ENCODE measurements at places on chromosomes 5 and 9.

- no peak for DNase-seq
Observed at GRCh38 chr5:82252744-82253143, 25.4 kb downstream of the RPS23 start.

- DNase-seq, result no peak
Observed at GRCh38 chr9:128995791-128996190, 32.3 kb downstream of the SH3GLB2 start.

- no peak for DNase-seq
Observed at GRCh38 chr9:70816891-70817290, 304.5 kb downstream of the TRPM3 start.

DNA sequence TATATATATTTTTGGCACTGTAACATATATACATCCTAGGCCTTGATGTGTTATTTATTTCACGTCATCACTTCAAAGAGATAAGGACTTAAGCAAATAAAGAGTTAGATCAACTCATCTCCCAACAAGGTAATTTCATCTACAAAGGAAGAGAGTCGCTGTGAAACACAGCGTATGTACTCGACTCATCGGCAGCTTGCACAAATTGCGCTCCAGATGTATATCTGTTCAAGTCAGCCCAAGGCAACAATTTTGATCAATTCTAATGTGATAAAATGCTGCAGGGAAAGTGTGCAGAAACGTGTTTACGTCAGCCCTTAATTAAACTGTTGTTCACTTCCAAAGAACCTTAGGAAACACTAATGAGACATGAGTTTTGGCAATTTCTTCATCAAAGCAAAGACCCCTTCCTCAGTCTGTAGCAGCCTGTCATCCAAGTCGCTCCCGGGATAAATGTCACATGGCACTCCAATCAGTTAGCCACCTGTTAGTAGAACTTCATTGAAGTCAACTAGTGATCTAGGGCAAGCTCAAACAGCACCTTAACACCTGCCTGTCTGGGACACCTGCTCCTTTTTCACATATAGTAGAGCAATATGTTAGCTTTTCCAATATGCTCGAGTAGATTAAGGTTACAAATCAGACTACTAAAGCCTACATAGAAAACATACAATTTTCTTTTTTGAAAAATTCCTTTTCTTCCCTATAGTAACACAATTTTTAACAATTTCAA, 182.4 kb downstream of the NFIB start:
- DNase-seq, result no peak

- DNase-seq, result no peak
Observed at GRCh38 chr5:17398866-17399835, 98.9 kb upstream of the TAF11L2 start.

- DNase-seq, result no peak
Observed at GRCh38 chr9:29060041-29060440, 1486.8 kb upstream of the C9orf72 start.

DNA sequence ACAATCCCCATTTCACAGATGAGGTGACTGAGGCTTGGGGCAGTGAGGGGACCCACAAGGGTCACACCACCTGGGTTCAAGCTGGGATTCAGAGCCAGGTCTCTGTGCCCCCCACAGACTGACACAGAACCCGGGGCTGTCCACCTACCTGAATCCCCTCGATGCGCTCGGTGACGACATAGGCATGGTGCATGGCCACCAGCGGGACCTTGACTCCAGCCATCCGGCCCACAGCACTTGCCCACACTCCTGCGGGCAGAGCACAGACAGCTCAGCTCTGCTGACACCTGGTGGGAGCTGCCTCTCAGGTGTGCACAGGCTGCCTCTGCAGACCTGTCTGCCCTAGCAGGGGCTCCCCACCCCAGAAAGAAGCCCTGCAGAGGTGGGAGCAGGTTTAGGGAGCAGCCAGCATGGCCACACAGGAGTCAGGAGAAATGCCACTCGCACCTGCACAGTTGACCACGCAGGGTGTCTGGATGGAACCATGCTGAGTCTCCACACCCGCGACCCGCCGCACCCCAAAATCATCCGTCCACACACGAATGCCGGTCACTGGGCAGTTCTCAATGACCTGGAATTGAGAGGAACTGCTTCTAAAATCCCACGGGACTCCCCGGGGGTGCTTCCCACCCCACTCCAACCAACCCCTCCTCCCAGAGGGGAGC, 8.4 kb downstream of the SARDH start:
- DNase-seq, result peak; percentile 44

DNA sequence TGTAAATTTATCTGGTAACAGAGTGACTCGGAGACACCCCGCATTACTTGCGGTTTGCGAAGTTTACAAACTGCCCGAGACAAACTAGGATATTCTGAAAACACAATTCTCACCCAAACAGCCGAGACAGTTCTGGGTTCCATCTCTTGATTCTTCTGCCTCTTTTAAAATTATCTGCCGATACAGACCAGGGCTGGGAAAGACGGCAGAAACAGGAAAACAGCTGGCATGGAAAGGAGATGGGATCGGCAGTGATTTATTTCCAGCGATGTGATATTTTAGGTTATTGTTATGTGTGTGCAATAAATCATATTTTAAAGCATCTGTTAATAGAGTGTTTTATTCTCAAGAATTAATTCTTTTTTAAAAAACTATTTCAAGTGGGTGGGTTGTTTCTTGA, 93.3 kb upstream of the LMX1B start:
- no peak for DNase-seq

GRCh38 chr9:126704892-126705766, 91.4 kb downstream of the LMX1B start:
- DNase-seq, result peak; percentile 93

GRCh38 chr5:95390812-95391492, at the start of gene FAM81B:
Gene FAM81B, plus strand, starts transcription at chr5:95391366. Its CDS starts 24 bp downstream, at chr5:95391390.
- DNase-seq, result no peak

DNA sequence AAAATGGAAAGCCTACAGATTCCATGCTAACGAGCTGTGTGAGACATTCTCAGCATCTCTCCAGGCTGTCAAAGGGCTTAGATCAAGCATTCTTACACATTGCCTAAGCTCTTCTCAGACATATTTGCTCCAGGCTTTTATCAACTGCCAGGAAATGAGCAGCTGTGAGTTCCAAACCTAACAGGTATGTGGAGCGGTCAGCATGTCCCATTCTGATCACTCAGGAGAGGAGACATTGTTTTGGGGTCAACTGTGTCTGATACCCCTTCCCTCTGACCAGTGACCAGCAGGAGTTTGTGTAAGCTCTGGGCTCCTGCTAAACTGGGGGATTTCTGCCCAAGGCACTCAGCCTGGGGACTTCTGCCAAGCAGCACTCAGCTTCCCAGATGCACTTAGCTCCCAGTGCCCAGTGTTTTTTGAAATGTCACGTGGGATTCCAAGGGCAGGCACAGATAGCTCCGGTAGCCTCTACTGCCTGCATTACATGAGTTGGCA, 229.1 kb downstream of the SEC61B start:
- DNase-seq, result no peak

- DNase-seq, result no peak
Observed at GRCh38 chr5:9356351-9356825, 189.5 kb downstream of the SEMA5A start.

DNA sequence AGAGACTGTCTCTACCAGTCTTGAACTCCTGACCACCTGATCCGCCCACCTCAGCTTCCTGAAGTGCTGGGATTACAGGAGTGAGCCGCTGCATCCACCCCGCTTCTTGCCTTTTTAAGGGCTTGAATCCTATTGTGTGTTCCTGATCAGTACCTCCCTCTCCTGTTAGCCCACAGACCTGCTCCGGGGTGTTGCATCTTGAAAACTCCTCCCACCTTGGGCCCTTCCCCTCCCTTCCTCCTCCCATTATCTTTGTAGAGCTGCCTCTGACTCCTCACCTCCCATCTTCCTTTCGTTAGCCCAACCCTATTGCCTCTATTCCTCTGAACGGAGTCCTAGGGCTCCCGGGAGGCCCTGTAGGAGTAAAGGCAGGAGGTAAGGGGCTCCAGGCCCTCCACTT, 48.5 kb upstream of the NEK6 start:
- no peak for DNase-seq

DNA sequence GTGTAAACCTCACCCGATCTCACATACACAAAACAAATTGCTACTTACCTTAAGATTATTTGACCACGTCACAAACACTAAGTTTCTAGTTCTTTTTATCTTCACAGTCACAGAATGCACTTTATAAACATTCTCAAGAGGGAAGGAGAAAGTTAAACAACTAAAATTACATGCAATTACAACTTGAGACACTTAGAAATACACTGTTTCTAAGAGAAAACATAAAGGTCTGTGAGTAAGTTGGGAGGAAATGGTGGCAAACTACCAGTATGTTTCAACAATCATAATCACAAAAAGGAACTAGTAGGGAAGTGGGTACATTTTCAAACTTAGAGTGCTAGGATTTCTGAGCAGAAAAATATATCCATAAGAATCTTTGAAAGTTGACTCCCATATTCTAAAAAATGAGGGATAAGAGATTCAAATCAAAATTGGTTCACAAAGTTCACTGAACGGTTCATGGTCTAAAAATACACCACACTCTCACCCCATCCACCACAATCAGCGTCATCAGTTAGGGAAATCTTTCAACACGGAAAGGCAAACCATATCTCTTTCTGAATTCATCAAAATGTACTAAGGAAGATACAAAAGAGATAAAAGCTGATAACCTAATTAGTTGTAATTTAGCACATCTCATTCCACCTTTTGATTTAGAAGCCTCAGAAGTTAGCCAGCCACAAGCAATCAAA, 182.6 kb downstream of the BNC2 start:
- no peak for DNase-seq

DNA sequence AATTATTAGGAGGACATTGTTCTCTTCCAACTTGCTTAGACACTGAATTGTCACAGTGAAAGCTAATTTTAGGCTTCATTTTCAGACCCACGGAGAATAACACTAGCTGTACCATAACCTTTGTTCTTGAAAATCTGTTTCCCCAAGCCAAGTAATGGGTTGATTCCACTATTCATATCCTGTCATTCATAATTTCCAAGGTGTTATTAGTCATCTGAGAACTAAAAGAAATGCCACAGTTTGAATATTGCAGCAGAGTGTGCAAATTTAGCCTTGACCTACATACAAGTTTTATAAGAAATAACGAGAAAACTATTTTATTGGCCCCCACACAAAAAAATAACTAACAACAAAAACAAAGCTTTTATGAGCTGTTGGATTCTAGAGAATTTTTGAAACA, 148.5 kb upstream of the TYRP1 start:
- no peak for DNase-seq

DNA sequence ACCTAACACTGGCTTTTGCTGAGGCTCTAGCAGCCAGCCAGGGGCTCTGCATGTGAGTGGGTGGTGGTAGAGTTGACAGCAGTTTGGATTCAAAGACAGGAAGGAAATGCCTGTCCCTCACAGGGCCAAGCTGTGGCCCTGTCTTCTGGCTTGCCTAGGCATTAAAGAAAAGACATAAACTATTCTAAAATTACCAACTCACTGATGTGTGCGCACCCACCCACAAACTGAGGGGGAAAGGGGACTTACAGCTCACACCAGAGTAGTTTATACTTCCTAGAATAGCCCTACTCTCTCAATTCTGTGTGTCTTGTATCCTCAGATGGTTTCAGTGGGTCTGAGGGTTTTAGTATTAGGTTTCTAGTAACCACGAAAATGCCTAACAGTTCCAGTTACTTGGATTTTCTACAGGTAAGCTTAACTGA, 18.3 kb upstream of the IL13 start:
- no peak for DNase-seq

GRCh38 chr9:80407220-80407619, 835.5 kb downstream of the TLE4 start:
- DNase-seq, result no peak

DNA sequence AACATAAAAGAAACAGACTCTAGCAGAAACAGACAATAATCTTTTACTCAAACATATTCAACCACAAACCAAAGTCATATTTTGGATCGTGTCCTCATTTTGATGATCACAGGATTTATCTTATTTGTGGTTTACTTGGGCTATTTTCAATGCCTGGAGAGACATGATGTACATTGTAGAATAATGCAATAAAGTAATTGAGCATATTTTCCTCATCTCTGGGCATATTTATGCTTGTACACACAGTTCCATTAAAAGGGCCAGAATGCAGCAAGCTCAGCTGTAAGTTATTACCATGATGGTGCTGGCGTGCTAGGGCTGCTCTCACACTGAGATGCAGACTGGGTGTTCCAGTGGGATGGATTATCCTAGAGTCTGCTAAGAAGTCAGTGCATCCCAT, 456.7 kb downstream of the TLE4 start:
- no peak for DNase-seq

DNA sequence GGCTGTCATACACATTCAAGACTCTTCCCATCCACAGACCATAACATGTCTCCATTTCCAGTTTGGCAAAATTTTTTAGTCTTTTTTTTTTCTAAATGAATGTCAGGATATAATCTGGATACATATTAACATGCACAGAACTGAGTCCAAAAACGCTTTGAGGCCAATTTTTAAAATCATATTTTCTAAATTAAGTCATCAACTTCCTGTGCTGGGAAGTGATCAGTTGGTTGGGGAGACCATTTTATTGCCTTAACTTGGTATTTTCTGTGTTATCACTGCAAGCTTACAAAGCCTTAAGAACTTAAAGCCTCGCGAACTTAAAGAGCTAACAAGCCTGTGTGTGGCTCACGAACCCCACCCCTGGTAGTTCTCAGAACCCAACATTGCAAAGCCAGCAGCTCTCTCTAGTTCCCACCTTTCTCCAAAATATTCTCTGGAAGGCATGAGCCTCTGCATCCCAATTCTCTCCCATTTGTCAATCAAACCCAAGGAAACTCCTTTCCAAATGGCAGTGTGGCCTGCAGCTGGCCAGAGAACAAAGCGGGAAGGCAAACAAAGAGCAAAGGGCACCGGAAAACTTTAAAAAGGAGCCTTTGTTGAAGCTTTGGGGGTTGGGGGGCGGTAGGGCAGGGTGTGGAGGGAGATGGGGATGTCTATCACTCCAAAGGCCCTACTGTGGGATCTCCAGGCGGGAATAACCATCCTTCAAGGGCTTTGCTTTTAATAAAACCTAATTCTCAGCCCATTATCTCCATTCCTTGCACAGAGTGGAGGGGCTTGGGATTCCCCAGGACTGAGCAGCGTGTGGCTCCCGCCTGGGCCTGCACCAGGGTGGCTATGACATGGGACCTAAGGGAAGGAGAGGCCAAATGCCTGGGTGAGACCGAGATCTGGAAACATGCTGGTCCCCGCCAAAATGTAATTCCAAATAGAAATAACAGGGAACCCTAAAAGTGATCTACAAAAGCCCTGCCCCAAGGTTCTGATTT, 65.0 kb downstream of the ROR2 start:
- DNase-seq, result peak; percentile 76

- DNase-seq, result no peak
Observed at GRCh38 chr9:5375091-5375490, 35.4 kb upstream of the RLN1 start.

- no peak for DNase-seq
Observed at GRCh38 chr9:13034694-13035002, 244.8 kb downstream of the MPDZ start.

DNA sequence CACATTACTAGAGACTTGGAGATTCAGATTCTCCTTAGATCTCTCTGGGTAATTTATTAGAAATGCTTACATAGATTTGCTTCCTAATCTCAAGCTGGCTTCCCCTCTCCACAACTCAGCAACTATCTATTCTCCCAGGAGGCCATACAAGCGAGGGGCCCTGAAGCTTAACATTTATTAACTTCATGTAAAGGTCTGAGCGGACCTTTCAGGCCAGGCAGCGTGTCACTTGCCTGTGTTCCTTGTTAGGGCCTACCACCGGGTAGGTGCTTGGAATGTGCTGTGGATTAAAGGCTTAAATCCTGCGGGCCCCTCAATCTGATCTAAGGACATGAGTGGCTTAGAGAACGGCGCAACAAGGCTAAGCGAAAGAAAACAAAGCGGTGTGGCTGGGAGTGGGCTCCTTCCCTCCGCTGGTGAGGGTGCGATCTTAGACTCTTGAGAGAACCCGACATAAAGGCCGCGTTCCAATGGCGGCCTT, 712 bp upstream of the HSPA4 start:
- no peak for DNase-seq

- no peak for DNase-seq
Observed at GRCh38 chr5:108625654-108626053, 122.0 kb upstream of the FER start.
